IMR-90 (cell line): ENCODE measurements at places on chromosomes 7 and 10. TPM values are rescaled to one million over a fixed set of nuclear protein-coding genes. Genes with fewer than 3 reads are reported as not detected.

DNA sequence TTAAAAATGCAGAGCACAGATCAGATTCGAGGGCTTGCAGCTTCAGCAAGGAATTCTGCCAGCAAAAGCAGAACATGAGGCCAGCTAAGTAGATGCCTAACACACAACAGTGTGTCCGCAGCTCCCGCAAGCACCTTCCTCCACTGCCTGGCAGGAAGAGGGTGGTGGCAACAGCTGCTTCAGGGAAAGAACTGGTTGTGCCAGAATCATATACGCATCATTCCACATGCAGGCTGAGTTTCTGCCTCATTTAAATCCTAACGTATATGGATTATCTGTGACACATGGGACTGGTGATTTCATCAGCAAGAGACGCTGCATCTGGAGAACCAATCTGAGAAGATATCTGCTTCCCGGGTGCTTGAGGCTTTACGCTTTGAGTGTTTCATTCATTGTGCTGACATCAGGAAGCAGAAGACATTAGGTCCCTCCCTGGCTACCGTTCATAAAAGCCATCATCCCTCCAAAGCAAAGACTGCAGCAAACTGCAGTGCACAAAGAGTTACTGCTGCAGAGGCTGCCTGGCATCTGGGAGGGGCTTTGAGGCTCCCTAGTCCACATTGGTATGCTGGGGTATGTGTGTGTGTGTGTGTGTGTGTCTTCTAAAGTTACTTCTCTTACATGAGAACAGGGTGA is 78.8 kb downstream of the FAM13C start:
- H3K36me3 ChIP-seq, result no peaks in the 10 kb centered on the region
- no peaks in the 10 kb centered on the region for H3K27me3 ChIP-seq
- DNase-seq, result peak; percentile 7
- no peaks in the 10 kb centered on the region for H3K4me1 ChIP-seq
- H3K4me3 ChIP-seq, result no peak overlapping the region

GRCh38 chr10:19572056-19572455 is 244.2 kb upstream of the PLXDC2 start:
- no peaks in the 10 kb centered on the region for H3K27me3 ChIP-seq
- no peak overlapping the region for H3K4me3 ChIP-seq
- H3K4me1 ChIP-seq, result no peaks in the 10 kb centered on the region
- H3K27ac ChIP-seq, result no peak overlapping the region
- no peaks in the 10 kb centered on the region for H3K36me3 ChIP-seq

DNA sequence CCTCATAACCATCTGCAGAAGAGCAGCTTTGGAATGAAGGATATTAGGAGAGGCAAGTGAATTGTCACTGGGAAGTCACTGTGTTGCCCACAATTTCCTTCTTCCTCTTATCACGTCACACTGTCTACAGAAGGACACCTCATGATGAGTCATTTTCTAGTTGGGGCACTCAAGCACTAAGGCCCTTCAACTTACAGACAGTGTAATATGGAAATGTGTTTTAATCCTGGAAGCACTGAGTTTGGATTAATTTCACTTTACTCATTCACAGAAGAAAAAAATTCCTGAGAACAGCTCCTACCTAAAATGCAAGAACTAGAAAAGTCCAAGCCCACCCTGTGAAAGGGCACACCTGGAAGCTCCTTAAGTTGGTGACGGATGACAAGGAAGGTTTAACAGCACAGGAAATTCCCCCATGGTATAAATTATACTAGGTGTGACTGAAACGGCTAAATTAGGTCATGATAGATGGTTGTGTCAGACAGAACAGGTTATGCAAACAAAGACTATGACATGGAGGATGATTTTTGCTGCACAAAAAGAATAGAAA is 56.6 kb downstream of the PARD3 start:
- peaks cover 5% of the 10 kb centered on the region for H3K4me1 ChIP-seq
- no peak overlapping the region for H3K27ac ChIP-seq
- DNase-seq, result peak; percentile 96
- no peaks in the 10 kb centered on the region for H3K36me3 ChIP-seq
- H3K27me3 ChIP-seq, result no peaks in the 10 kb centered on the region

DNA sequence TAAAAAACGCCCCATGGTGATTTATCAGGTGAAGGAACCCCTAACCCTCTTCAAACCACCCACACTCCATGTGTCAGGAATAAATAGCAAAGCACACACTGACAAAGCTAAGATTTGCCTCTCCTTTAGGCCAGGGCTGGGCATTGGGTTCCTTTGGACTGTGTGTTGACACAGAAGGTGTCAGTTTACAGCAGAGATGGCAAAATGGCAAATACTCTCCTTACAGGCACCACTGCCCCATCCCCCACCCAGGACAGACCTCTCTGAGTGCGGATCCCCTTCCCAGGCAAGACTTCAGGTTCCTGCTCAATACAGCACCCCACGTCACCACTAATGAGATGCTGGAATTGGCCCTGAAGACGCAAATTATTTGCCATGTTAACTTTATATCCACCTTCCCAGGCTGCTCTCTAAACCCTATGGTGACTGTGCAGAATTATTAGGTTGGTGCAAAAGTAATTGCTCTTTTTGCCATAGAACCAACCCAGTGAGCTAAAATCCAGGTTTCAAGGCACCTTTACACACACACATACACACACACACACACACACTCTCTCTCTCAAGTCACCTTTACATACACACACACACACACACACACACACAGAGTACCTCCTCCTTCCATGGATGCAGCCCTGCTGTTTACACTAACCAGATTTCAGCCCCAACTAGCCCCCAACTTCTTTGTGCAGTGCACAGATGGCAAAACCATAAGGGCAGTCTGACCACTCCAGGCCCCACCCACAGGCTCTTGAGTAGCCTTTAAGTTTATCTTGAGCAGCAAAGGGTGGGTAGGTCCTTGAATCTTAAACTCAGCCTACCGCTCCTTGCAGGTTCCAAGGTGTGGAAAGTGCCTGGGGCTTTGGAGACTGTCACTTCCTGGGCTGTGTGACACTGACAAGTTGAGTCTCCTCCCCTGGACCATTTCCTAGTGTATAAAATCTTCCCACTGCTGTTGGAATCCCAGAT is 4.0 kb upstream of the ZCCHC24 start:
- no peak for DNase-seq
- no peaks in the 10 kb centered on the region for H3K27me3 ChIP-seq
- peaks cover 34% of the 10 kb centered on the region for H3K4me1 ChIP-seq
- no peak overlapping the region for H3K4me3 ChIP-seq

GRCh38 chr10:23695825-23696420 is 257.0 kb downstream of the OTUD1 start:
- no peak overlapping the region for H3K4me3 ChIP-seq
- DNase-seq, result no peak

DNA sequence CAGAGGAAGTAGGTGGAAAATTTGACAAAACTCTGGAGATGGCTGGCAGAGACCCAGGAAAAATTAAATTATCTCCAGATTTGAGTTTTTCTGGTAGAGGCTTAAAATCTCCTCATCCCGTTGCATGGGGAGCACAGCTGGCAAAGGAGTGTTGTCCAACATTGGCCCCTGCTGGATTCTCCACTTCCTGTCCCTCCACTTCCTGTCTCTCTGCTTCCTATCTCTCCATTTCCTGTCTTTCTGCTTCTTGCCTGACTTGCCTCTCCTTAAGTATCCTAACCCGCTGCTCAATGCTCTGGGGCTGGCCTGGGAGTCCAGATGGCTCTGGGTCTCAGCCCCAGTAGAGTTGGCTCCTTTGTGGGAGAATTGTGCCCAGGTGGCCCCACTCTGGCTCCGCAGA is 65.8 kb upstream of the EMX2 start:
- DNase-seq, result no peak
- H3K36me3 ChIP-seq, result no peaks in the 10 kb centered on the region
- no peaks in the 10 kb centered on the region for H3K4me1 ChIP-seq

DNA sequence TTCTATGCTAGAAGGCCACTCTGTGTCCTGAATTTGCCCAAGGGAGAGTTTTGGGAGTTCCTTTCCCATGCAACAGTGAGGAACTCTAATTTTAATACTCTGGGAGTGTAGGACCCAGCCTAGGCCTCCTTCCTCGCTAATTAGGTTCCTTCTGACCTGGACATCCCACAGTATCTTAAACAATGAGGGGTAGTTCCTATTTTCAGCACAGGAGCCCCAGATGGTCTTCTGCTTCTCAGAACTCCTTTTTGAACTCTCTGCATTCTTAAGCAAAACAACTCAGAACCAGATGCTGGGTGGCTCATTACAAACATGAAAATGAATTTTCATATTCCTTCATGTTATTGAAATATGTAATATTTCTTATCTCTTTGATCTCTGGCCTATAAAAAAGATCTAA is 116.9 kb downstream of the LRMDA start:
- peaks cover 5% of the 10 kb centered on the region; the same call in 1 of the 2 replicates for H3K4me1 ChIP-seq
- no peak for DNase-seq
- no peak overlapping the region for H3K27ac ChIP-seq
- H3K36me3 ChIP-seq, result no peaks in the 10 kb centered on the region

DNA sequence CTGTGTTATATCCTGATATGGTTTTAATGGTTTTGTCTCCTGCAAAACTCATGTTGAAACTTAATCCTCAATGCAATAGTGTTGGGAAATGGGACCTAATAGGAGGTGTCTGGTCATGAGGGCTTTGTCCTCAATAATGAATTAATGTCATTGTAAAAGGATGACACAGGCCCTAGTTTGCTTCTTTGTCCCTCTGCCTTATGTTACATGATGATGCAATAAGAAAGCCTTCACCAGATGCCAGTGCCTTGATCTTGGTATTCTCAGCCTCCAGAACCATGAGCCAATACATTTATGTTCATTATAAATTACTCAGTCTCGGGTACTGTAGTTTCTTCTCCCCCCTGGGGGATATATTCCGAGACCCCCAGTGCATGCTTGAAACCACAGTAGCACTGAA is 1247.4 kb upstream of the SORCS1 start:
- H3K27me3 ChIP-seq, result no peaks in the 10 kb centered on the region
- no peaks in the 10 kb centered on the region for H3K4me1 ChIP-seq
- no peak for DNase-seq

DNA sequence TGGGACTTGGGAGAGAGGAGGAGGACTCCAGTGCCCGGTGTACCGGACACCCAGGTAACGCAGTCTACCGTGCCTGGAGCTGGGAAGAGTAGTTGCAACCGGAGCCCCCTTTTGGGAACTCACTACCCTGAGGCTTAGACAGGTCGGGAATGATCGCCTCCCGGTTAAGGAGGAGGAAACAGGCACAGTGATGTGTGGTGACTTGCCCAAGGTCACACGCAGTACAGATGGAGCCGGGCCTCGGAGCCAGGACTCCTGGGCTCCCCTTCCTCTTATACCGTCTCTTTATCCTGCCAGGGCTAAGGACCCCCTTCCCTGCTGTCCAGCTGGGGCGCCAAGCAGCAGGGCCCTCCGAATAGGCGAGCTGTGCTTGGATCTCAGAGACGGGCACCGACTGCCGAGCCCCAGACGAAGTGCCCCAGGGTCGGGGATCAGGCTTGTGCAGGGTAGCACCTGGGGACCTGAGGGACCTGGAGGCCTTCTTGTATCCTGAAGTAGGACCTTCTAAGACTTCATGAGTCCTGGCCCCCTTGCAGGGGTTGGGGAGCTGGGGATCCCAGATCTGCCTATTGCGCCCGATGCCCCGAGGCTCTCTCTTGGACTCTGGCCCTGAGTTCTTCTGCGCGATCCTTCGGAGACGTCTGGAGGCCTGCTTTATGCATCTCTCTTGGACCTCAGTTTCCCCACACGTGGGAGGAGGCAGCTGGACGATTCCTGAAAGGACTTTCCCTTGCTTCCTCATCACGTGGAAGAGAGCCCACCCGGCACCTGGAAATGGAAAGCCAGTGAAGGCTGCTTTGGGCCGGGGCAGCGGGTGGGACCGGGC is 767 bp upstream of the CYP26A1 start:
- H3K4me3 ChIP-seq, result no peak overlapping the region
- no peak overlapping the region for H3K27ac ChIP-seq
- peaks cover 91% of the 10 kb centered on the region for H3K27me3 ChIP-seq
- no peaks in the 10 kb centered on the region for H3K36me3 ChIP-seq
- DNase-seq, result no peak

DNA sequence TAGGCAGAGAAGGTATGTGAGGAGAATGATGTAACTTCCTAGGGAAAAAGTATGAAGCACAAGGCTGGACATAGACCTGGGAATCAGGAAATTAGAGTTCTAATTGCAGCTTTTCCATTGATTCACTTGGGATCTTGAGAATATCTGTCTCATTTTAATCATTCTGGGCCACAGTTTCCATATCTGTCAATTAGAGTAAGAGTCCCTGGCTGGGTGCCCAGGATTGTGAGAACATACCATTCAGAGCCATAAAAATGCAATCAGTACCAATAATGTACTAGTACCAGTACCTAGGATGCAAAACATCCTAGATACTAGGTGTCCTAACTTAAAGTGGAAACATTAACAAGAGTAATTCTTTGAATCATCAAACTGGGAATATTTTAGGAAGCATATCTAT is 29.6 kb downstream of the CAV1 start:
- peaks cover 33% of the 10 kb centered on the region for H3K36me3 ChIP-seq
- DNase-seq, result no peak
- H3K27ac ChIP-seq, result no peak overlapping the region
- no peak overlapping the region for H3K4me3 ChIP-seq
- peaks cover 16% of the 10 kb centered on the region for H3K4me1 ChIP-seq

- H3K27me3 ChIP-seq, result no peaks in the 10 kb centered on the region
- H3K36me3 ChIP-seq, result no peaks in the 10 kb centered on the region
- DNase-seq, result no peak
- no peaks in the 10 kb centered on the region for H3K4me1 ChIP-seq
- no peak overlapping the region for H3K4me3 ChIP-seq
Observed at GRCh38 chr7:26035552-26035951, 116.4 kb upstream of the NFE2L3 start.

DNA sequence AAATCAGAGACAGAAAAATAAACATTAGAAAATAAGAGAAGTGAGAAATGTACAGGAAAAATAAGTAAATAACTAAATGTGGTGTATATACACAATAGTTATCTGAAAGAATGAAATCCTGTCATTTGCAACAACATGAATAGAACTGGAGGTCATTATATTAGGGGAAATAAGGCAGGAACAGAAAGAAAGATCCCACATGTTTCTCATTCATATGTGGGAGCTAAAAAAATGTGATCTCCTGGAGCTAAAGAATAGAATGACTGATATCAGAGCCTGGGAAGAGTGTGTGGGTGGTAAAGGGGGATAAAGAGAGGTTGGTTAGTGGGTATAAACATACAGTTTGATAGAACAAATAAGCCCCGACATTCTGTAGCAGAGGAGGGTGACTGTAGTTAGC is 27.3 kb downstream of the PLXDC2 start:
- peaks cover 2% of the 10 kb centered on the region for H3K4me1 ChIP-seq
- peak; percentile 44 for DNase-seq
- H3K36me3 ChIP-seq, result no peaks in the 10 kb centered on the region

DNA sequence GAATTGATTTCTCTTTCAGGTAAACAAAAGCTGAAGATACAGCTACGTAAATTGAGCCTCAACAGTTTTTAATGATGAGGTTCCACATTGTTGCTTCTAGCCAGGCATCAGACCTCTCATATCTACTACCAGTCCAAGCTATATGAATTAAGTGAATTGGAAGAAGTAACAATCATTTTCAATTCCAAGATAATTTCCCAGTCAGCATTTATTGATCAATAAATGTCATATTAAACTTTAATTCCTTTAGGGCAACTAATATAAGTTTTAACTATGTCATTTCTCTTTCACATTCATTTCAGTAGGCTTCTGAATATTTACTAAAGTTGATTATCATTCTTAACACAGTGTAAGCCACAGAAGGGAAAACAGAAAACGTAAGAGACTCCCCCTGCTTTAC is 1413.7 kb upstream of the CELF2 start:
- DNase-seq, result no peak
- H3K27ac ChIP-seq, result no peak overlapping the region
- H3K27me3 ChIP-seq, result no peaks in the 10 kb centered on the region

Gene RET
- 0.18 and 0.28 TPM in 2 replicates for total RNA-seq

Gene SEMA4G
- 0.56 and 0.90 TPM in 2 replicates for total RNA-seq

Gene AKR1C3
- total RNA-seq, result 0.18 and 0.28 TPM in 2 replicates

Gene HOXA5
- 19.9 and 23.9 TPM in 2 replicates for total RNA-seq

Gene CLCN1
- total RNA-seq, result not detected in 2 replicates

Gene KLF14
- not detected in 2 replicates for total RNA-seq
